Activated naive CD8-positive, alpha-beta T cell treated with anti-CD3 and anti-CD28 coated beads, Interleukin-2, amount 10 ng/mL, durations not matched to agents 7 days and 5 days (primary cell): ENCODE measurements at places on chromosomes 13 and 19. TPM values are rescaled to one million over a fixed set of nuclear protein-coding genes. Genes with fewer than 3 reads are reported as not detected.

- H3K4me3 ChIP-seq: no peak overlapping the region
- H3K36me3 ChIP-seq: peaks cover 42% of the 10 kb centered on the region
- no peaks in the 10 kb centered on the region for H3K27me3 ChIP-seq
- no peak overlapping the region for H3K27ac ChIP-seq
Measured at GRCh38 chr13:99246100-99246499, 12.1 kb downstream of the GPR18 start.

Gene CERS1
- total RNA-seq: not detected

GRCh38 chr13:100338275-100338674 lies 249.4 kb downstream of the PCCA start:
- peaks cover 24% of the 10 kb centered on the region for H3K36me3 ChIP-seq
- no peak overlapping the region for H3K27ac ChIP-seq
- H3K4me1 ChIP-seq: peaks cover 12% of the 10 kb centered on the region
- DNase-seq: no peak
- H3K27me3 ChIP-seq: no peaks in the 10 kb centered on the region
- no peak overlapping the region for H3K4me3 ChIP-seq

DNA sequence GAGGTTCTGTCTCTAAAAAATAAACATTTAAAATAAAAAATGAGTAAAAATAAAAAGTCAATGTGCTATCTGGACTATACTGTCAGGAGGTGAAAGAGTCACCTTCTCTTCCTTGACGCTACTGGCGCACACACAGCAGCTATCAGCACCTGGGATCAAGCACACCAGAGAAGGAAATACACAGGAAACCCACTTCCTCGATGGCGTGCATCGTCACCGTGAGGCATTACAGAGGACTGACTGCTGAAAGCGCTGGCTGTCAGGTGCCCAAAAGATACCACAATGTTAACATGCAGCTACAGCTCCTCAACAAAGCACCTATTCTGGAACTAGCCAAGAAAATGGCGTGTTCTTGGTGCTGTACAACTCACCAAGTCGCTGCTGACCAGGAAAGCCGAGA lies 6.1 kb downstream of the SLC35E1 start:
- DNase-seq: peak; percentile 72
- H3K36me3 ChIP-seq: peaks cover 48% of the 10 kb centered on the region
- peaks cover 38% of the 10 kb centered on the region for H3K4me1 ChIP-seq
- peak overlapping the region; percentile 100 for H3K27ac ChIP-seq

GRCh38 chr19:39405958-39406655 lies 540 bp upstream of the ZFP36 start:
- peak; percentile 85 for DNase-seq
- peak overlapping the region; percentile 86 for H3K4me3 ChIP-seq

DNA sequence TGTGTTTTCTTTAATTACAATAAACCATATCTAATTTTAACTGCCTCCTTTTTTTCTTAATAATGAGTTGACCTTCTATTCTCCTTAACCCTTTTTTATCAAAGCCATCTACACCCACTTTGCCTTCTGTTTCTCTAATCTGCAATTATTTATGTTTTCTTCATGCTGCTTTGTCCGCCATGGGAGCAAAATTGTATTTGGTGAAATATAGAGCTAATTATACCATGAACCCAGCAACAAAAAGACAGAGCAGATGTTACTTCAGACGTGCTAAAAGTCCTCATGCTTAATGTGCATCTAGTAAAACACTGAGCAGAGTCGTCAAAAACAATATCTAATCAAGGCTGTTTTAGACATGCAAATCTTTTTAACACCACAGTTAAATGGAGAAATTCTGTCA lies 264.7 kb downstream of the DACH1 start:
- no peak overlapping the region for H3K27ac ChIP-seq
- no peaks in the 10 kb centered on the region for H3K36me3 ChIP-seq
- no peaks in the 10 kb centered on the region for H3K4me1 ChIP-seq
- no peak overlapping the region for H3K4me3 ChIP-seq
- DNase-seq: no peak

DNA sequence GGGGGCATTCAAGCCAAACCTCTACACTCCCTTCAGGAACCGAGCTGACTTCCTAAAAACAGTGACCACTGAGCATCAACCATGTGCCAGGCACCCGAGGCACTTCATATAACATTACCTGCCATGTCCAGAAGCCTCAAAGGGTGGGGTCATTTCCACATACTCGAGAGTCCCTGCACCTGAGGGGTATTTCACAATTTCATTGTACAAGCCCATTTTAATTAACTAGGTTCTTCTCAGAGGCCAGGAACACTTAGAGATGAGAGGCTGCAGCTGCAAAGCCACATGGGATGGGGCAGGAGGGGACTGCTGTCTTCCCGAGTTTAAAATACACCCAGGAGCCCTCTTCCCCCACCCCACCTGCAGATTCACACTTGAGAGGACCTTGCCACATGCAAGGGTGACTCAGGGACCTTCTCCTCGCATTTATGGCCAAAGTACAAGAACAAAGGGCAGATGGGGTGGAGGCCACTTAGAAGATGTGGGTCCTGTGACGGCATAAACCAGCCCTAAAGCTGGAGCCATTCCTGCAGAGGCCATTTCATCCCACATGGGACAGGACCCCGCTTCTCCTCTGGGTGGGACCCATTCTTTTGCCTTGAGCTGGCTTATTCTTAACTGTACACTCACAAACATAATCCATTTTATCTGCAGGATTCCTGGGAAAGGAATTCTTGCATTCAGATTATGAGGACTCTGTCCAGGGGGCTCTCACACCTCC lies 43.9 kb downstream of the RAB20 start:
- no peak for DNase-seq
- H3K27me3 ChIP-seq: no peaks in the 10 kb centered on the region
- no peak overlapping the region for H3K27ac ChIP-seq
- peaks cover 15% of the 10 kb centered on the region for H3K4me1 ChIP-seq
- no peaks in the 10 kb centered on the region for H3K36me3 ChIP-seq

- no peak for DNase-seq
- H3K27ac ChIP-seq: no peak overlapping the region
- H3K36me3 ChIP-seq: peaks cover 6% of the 10 kb centered on the region
Measured at GRCh38 chr13:48580185-48580803, 47.4 kb upstream of the RCBTB2 start.
